ENCODE measurements at places on chromosomes 3 and 15.

- DNase-seq, result no peak
Measured at GRCh38 chr3:129793942-129794310, 99.6 kb downstream of the TMCC1 start.

DNA sequence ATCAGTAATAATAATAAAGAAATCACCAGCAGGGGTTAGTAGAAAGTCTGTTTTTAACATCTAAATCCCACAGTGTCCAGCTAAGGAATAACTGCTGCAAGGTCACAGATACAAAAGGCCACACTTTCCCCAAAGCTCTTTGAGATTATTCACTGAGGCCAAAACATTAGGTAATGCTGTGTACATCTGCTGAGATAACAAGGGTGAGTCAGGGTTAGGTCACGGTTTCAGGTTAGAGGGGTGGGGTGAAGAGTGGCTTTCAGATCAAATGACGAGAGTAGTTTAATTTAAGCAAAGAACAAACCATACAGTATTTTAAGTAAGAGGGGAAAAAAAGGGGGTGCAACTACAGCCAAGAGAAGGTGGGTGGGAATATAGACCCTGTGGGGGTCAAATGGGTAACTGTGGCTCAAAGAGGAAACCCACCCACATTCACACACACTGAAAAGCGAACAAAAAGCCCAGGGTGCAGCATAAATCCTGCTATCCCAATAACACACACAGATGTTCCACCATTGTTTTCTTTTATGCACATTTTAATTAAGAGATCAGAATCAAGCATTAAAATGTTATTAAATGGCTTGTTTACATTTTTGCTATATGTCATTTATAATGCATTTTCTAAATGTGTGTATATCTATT, 412.9 kb downstream of the TIGIT start:
- DNase-seq, result no peak

DNA sequence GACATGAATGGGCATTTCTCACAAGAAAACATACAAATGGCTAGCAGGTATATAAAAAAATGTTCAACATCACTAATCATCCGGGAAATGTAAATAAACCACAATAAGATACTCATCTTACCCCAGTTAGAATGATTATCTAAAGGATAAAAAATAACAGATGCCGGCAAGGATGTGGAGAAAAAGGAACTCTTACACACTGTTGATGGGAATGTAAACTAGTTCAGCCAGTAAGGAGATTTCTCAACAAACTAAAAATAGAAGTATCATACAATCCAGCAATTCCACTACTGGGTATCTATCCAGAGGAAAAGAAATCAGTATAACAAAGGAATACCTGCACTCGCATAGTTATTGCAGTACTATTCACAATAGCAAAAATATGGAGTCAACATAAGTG, 124.2 kb downstream of the SATB1 start:
- DNase-seq, result no peak

- DNase-seq, result no peak
Measured at GRCh38 chr3:87867001-87867400, 191.8 kb downstream of the CGGBP1 start.

GRCh38 chr3:176687754-176688153, 509.5 kb downstream of the TBL1XR1 start:
- DNase-seq, result no peak

- DNase-seq, result no peak
Measured at GRCh38 chr3:23754215-23754614, 51.5 kb upstream of the UBE2E1 start.

DNA sequence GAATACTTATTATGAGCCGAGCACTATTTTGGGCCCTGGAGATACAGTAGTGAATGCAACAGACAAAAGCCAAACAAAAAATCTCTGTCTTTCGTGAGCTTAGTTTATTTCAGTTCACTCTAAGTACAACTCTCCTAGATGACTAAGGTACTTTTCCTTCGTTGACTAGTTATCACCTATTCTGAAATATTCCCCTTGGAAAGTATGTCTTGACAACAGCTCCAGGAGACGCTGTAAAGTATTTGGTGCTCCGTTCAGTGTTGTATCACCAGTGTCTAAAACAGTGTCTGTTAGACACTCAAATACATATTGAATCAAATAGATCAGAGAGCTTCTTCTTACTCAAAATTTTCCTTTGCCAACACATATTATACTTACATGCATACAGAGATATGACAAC, 119.6 kb downstream of the TFDP2 start:
- no peak for DNase-seq

GRCh38 chr3:73624821-73625665, at the start of gene PDZRN3:
Gene PDZRN3, minus strand, starts transcription at chr3:73624941.
- no peak for DNase-seq

- DNase-seq, result no peak
Measured at GRCh38 chr3:133570139-133570936, 3.1 kb upstream of the CDV3 start.

GRCh38 chr3:130973406-130973805, 53.2 kb downstream of the ASTE1 start:
- no peak for DNase-seq
